ENCODE measurements at places on chromosomes 5 and 9. TPM values are rescaled to one million over a fixed set of nuclear protein-coding genes. Genes with fewer than 3 reads are reported as not detected.

Gene JAKMIP2
- 3.0 TPM for total RNA-seq

Gene NUTM2G
- not detected for total RNA-seq

Gene IFNA21
- not detected for total RNA-seq

Gene C9
- not detected for total RNA-seq
